Non-pigmented ciliary epithelial cell (primary cell): ENCODE measurements at places on chromosomes 5 and 9.

GRCh38 chr9:1707291-1707690 is 307.9 kb upstream of the SMARCA2 start:
- DNase-seq = no peak

GRCh38 chr9:126489581-126490213 is 124.0 kb upstream of the LMX1B start:
- no peak for DNase-seq

DNA sequence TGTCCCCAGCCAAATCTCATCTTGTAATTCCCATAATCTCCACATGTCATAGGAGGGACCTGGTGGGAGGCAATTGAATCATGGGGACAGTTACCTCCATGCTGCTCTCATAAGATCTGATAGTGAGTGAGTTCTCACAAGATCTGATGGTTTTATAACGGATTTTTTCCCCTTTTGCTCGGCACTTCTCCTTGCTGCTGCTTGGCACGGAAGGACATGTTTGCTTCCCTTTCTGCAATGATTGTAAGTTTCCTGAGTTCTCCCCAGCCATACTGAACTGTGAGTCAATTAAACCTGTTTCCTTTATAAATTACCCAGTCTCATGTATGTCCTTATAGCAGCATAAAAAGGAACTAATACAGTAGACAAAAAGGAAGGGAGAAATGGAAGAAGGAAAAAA is 76.7 kb upstream of the CCNG1 start:
- no peak for DNase-seq

DNA sequence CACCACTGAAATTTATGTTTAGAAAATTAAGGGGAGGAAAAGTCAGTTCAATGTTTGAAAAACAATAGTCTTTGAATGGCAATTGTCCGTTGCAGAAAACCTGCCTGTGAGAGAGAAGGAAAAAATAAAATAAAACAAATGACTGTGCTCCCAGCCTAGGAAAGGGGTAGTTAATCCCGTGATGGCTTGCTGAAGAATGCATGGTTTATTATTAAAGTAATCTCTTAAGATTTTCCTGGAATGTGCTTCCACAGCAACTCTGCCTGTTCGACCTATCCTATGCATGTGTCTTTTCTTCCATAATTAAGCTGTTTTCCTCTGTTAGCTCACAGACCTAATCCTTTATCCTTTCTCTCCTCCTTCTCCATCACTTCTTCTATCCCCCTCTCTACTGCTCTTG is 2.4 kb upstream of the DAB2 start:
- DNase-seq = no peak

- peak; percentile 55 for DNase-seq
Measured at GRCh38 chr5:142597546-142598337, 88.1 kb downstream of the FGF1 start.

DNA sequence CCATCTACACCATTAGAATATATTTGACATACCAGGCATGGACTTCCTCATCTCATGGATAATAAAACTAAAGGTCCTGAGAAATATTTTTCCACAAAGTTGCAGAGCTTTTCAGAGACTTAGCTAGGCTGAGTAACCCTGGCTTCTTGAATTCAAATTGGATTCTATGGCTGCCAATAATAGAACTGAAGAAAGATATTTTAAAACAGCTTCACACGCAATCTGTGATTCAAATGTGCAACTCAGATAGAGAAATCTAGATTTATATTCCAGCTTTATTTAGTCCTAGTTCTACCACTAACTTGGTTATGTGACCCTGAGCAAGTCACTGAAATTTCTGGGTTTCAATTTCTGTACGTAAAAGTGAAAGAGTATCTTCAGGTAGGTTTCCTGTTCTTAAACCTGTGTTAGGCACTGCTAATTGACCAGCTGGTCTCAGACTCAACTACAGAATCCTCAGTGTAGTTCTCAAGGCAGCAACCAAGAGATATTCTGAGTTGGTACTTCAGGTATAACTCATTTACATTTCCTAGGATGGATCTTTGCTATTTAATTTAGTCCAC is 235.3 kb downstream of the GABRB2 start:
- DNase-seq = no peak

GRCh38 chr9:134192951-134193731 is 28.8 kb upstream of the RNU6ATAC start:
- DNase-seq = no peak
